Endothelial cell of umbilical vein (primary cell): ENCODE measurements at places on chromosomes 3 and 15. TPM values are rescaled to one million over a fixed set of nuclear protein-coding genes. Genes with fewer than 3 reads are reported as not detected.

EIF4A2 gene
- total RNA-seq = 260 and 282 TPM in 2 replicates

CELF6 gene
- total RNA-seq = 0.30 TPM in 1 of 2 replicates, not detected in the other

KLHL40 gene
- total RNA-seq = not detected in 2 replicates

LYZL4 gene
- total RNA-seq = not detected in 2 replicates

TMEM207 gene
- not detected in 2 replicates for total RNA-seq

FBXO40 gene
- total RNA-seq = not detected in 2 replicates

GP9 gene
- total RNA-seq = not detected in 2 replicates

LARP6 gene
- 16.9 and 25.2 TPM in 2 replicates for total RNA-seq

XCR1 gene
- not detected in 2 replicates for total RNA-seq

STAB1 gene
- 340 and 369 TPM in 2 replicates for total RNA-seq

CHL1 gene
- not detected in 2 replicates for total RNA-seq

FSIP1 gene
- 1.1 and 1.2 TPM in 2 replicates for total RNA-seq

MUC13 gene
- total RNA-seq = not detected in 2 replicates

LRRC2 gene
- total RNA-seq = 0.39 and 0.73 TPM in 2 replicates

KNG1 gene
- total RNA-seq = not detected in 2 replicates

GP5 gene
- 0.11 TPM in 1 of 2 replicates, not detected in the other for total RNA-seq

SPRED1 gene
- 10.7 and 16.4 TPM in 2 replicates for total RNA-seq

ADAMTS17 gene
- total RNA-seq = not detected in 2 replicates

STRIT1 gene
- total RNA-seq = not detected in 2 replicates

OIP5 gene
- total RNA-seq = 9.2 and 11.4 TPM in 2 replicates

LRTM1 gene
- not detected in 2 replicates for total RNA-seq

RFTN1 gene
- total RNA-seq = 43.3 and 45.1 TPM in 2 replicates

GOLGA6L1 gene
- total RNA-seq = not detected in 2 replicates

EPB42 gene
- total RNA-seq = not detected in 2 replicates

LMAN1L gene
- not detected in 2 replicates for total RNA-seq

KBTBD12 gene
- total RNA-seq = not detected in 2 replicates

KCNMB2 gene
- total RNA-seq = not detected in 2 replicates

SPINK8 gene
- total RNA-seq = not detected in 2 replicates

NR1I2 gene
- total RNA-seq = not detected in 2 replicates

DNAH1 gene
- 5.0 and 5.8 TPM in 2 replicates for total RNA-seq

C3orf85 gene
- not detected in 2 replicates for total RNA-seq

CHRD gene
- total RNA-seq = 0.40 and 0.53 TPM in 2 replicates

ADGRG7 gene
- total RNA-seq = not detected in 2 replicates

RPL22L1 gene
- total RNA-seq = 159 and 176 TPM in 2 replicates

ROPN1 gene
- total RNA-seq = not detected in 2 replicates

DAPK2 gene
- total RNA-seq = 6.7 and 7.5 TPM in 2 replicates

HES1 gene
- 42.0 and 60.5 TPM in 2 replicates for total RNA-seq

MCTP2 gene
- total RNA-seq = 0.75 and 1.6 TPM in 2 replicates

CCR5 gene
- total RNA-seq = not detected in 2 replicates

CYP1A2 gene
- not detected in 2 replicates for total RNA-seq

TMEM108 gene
- total RNA-seq = 0.42 and 1.1 TPM in 2 replicates

CNTN4 gene
- total RNA-seq = not detected in 2 replicates

SAMD7 gene
- not detected in 2 replicates for total RNA-seq

HHLA2 gene
- total RNA-seq = not detected in 2 replicates

CTXND1 gene
- total RNA-seq = not detected in 2 replicates

TEX55 gene
- not detected in 2 replicates for total RNA-seq

TMEM89 gene
- total RNA-seq = not detected in 2 replicates

EHHADH gene
- 5.8 and 6.2 TPM in 2 replicates for total RNA-seq

PLA1A gene
- not detected in 2 replicates for total RNA-seq
